ENCODE measurements at places on chromosomes 16 and 17.

DNA sequence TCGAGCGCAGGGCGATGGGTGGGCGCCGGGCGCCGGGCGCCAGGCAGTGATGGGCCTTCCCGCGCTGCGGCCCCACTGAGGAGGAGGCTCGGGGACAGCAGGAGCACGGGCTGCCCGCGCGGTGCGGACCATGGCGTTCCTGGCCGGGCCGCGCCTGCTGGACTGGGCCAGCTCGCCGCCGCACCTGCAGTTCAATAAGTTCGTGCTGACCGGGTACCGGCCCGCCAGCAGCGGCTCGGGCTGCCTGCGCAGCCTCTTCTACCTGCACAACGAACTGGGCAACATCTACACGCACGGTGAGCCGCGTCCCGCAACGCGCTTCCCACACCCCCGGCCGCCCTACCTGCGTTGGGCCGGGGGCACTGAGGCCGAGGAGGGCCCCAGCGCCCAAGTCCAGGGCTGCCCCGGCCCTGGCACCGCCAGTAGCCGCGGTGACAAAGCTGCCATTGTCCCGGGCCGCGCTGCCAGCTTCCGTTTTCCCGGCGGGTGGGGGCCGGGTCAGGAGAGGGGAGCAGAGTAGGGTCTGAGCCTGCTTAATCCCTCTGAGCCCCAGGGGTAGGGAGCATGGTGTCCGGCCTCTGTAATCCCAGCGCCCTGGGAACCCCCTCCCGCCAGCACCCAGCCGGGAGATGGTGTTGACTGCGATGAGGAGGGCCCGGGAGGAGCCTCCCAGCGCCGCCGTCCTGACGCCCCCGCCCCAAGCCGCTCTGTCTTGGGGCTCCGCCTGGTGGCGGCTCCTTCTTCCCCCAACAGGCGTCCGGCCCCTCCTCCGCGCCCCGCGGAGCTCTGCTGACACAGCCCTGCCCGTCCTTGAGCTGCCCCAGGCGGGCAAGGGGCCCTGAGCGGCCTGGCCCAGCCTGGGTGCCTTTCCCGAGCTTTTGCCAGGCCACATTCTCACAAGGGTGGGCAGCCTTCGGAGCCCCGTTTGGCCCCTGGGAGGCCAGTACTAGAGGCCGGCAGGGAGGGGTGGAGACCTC lies 685 bp downstream of the PAQR4 start:
- DNase-seq: no peak

GRCh38 chr17:7317161-7317803 lies 2.1 kb upstream of the GPS2 start:
- DNase-seq: no peak

- DNase-seq: no peak
These were observed 200.9 kb upstream of the N4BP1 start for GRCh38 chr16:48810803-48811453.

- DNase-seq: no peak
These were observed 19.0 kb downstream of the HEATR9 start for GRCh38 chr17:35849469-35850348.

GRCh38 chr17:1571341-1571704 lies 8.7 kb upstream of the PITPNA start:
- DNase-seq: no peak

- no peak for DNase-seq
These were observed 237.8 kb downstream of the PRKCA start for GRCh38 chr17:66540131-66540781.

DNA sequence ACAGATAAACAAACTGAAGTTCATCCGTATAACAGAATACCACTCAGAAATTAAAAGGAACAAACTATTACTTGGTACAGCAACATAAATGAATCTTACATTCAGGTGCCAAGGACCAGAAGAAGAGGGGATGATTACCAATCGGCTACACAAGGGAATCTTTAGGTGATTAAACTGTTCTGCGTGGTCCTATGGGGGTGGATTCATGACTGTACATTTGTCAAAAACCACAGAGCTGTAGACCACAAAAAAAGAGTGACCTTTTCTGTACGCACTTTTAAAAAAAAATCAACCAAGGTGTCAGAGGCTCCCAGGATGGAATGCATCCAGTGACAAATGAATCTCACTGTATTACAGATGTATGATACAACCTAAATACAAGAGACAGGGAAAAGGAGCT lies 110.8 kb downstream of the CDYL2 start:
- DNase-seq: no peak

- DNase-seq: no peak
These were observed 27.1 kb downstream of the MEOX1 start for GRCh38 chr17:43634591-43635125.

GRCh38 chr16:14069818-14070217 lies 1.3 kb upstream of the MRTFB start:
- DNase-seq: no peak

- no peak for DNase-seq
These were observed 1.0 kb downstream of the EIF1 start for GRCh38 chr17:41689497-41690299.

Measured in esophagus squamous epithelium (tissue), 5 donors.